Activated CD8-positive, alpha-beta memory T cell treated with anti-CD3 and anti-CD28 coated beads for 48 hours (primary cell): ENCODE measurements at places on chromosomes 1 and 21.

DNA sequence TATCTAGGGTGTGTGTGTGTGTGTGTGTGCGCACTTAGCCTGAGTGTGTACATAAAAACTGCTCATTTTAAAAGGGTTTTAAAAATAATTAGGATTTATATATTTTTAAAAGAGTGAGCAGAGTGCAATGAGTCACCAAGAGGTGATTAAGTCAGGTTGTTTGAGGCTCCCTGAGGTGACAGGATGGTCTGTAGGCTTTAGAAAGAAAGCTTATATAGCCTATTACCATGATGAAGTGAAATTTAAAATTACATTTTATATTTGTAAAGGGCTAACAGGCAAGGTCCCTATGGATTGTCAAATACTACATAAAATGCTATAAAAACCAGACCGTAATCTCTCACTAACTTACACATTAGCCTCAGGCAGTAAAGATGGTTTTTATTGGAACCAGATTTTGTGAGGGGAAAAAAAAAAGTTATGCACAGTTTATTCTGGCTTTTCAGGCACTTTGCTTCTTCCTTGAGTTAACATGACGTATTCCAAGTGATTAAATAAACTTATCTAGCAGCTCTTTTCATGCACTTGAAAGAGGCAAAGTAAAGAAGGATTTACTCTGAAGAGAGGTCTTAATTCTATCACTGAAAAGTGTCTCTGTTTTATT lies 711.7 kb upstream of the PTBP2 start:
- DNase-seq = no peak

- no peak for DNase-seq
Observed at GRCh38 chr1:219528633-219529032, 84.3 kb downstream of the ZC3H11B start.

GRCh38 chr1:67044631-67045270 lies 9.2 kb downstream of the SLC35D1 start:
- no peak for DNase-seq

GRCh38 chr21:38032082-38032801 lies 116.0 kb upstream of the KCNJ6 start:
- DNase-seq = no peak

- peak; percentile 47 for DNase-seq
Observed at GRCh38 chr1:20184997-20185833, 681 bp upstream of the UBXN10 start.

DNA sequence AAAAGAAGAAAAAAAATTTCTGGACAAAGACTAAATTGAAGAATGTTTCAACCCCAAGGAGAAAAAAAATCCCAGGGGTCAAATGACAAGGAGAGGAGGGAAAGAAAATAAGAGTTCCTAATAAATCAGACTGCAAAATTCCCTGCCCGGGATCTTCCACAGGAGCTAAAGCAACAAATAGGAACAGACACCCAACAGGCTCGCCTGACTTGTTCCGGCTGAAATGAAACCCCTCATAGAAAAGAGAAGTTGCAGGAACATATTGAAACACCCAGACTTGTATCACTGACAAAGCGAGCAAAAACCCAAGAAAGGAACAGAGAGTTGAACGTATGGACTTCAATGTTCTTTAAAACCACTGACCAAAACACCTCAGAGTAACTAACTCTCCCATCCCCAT lies 123.0 kb downstream of the TIAM1 start:
- no peak for DNase-seq

DNA sequence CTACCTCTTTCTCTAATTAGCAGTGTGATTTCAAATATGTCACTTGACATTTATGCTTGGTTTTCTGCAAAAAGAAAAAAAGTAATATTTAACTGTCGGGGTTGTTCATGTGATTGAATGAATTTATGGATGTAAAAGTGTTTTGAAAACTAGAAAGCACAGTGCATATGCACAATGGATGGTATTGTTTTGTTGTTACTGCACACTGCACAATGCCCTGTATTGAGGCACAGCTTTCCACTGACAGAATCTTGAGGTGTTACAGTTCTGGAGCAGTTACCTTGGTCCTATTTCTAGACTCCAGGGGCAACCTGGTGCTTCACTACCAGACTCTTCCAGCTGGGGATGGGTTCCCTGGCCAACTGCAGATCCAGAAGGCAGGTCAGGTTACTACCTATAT lies 116.8 kb upstream of the L1TD1 start:
- DNase-seq = no peak

DNA sequence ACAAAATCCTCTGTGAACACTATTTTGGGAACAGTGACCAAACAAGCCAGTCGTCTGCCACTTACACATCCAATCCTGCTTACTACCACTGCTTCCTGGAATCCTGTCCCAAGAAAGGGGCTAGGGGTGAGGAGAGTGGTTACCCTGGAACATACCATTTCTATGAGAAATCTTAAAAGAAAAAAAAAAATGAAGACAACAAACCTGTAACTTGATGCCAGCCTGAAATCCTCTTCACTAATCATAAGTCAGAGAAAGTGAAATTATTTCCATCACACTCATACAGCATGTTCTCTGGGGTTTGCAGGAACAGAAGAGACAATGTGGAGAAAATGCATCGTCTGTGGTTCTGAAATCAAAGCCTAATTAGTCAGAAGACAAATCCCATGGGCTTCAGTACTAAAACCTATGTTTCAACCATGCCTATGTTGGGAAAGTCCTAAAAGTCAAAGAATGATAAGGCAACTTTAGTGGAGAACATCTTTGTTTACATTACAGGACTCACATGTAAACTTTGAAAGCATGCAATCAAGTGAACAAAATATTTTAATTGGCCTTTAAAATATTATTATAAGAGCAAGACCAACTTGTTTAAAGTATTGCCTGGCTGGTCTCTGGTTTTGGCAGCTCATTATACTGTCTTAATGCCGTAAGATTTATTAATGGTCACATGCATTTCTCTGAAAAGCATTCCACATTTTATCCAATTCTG lies 220.7 kb downstream of the LTN1 start:
- DNase-seq = no peak

DNA sequence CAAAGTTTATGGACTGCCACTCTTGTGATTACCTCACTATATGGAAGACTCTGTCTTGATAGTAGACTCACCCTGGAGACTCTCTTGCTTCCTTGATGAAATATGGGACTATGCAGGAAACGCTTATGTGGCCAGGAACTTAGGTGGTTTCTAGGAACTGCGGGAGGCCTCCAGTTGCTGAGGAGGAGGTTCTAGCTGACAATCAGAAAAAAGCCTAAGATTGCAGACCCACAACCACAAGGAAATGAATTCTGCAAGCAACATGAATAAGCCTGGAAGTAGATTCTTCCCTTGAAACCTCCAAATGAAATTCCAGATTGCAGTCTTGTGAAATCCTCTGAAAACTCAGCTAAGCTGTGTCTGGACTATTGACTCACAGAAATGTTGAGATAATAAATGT lies 88.9 kb upstream of the COL11A1 start:
- no peak for DNase-seq

GRCh38 chr1:149846042-149846441 lies 53.3 kb upstream of the BOLA1 start:
- DNase-seq = no peak

DNA sequence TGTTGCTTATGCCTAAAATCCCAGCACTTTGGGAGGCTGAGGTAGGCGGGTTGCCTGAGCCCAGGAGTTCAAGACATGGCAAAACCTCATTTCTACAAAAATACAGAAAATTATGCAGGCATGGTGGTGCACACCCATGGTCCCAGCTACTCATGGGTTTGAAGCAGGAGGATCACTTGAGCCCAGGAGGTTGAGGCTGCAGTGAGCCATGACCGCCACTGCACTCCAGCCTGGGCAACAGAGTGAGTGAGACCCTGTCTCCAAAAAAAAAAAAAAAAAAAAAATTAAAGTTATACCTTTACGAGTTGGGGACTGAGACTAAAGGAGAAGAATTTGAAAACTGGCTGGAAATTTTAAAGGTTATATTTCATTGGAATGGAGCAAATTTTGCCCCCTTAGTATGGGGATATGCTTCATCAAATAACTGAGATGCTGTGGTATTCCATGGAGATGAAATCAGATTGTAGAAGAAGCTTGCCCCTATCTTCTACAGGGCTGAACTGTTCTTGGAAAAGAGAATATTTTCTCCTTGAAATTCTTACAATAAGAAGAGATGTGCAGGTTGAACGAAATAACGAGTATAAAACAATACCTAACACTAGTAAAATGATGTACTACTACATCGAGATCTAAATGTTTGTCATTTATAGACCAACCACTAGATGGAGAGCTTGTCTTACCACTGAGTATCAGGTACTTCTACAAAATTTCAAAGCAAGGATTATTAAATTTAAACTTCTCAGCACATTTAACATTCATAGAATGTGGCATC lies 34.9 kb upstream of the SCYL3 start:
- DNase-seq = no peak

DNA sequence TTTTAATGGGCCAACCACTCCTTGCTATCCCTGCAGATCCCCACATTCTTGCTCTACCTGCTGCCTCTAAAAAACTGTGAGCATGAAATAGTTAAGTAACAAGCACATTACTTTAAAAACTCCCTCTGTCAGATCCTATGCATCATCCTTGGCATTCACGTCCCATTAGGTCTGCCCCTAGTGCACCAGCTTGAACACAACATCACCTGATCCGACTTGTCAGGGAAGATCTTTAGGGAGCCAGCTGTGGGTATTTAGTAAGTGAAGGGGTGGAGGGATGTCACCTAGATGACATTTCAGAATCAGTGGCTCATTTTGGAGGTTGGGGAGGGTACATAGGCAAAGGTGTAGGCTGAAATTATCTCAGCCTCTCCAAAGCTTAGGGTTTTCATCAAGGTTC lies 33.5 kb downstream of the RXRG start:
- no peak for DNase-seq

DNA sequence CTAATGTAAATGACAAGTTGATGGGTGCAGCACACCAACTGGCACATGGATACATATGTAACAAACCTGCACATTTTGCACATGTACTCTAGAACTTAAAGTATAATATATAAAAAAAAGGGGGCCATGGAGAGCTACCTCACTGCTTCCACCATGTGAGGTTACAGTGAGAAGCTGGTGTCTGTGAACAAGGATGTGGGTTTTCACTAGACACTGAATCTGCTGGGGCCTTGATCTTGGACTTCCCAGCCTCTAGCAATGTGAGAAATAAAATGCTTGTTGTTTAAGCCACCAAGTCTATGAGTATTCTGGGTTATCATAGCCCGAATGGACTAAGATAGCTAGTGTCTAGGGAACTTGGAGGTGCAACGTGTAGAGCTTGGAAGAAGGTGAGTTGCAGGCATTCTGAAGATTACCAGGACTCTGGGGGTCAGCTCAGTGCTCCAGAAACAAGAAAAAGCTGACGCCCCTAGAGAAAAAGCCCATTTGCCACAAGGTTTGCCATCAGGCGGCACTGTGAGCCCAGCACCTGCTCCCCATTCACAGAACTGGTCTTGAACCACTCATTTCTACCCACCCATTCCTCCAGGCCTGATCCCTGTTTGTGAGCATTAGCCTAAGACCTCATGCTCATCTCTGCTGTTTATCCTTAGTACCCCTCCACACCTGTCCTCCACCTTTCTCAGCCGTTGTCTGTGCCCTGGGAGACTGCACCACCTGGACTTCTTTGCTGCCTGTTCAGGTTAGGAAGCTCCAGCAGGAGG lies 15.1 kb upstream of the FYB2 start:
- no peak for DNase-seq

DNA sequence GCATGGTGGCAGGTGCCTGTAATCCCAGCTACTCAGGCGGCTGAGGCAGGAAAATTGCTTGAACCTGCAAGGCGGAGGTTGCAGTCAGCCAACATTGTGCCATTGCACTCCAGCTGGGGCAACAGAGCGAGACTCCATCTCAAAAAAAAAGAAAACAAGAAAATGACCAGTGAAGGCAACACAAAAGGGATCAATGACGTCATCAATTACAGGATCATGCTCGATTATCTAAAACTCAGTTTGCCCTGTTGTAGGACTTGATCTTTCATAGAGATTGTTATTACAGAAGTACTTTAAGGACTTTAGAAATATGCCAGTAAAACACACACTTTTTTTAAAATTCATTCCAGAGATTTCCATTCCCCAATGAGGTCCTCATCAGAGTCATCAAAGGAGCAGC lies 147.8 kb downstream of the ETS2 start:
- no peak for DNase-seq

DNA sequence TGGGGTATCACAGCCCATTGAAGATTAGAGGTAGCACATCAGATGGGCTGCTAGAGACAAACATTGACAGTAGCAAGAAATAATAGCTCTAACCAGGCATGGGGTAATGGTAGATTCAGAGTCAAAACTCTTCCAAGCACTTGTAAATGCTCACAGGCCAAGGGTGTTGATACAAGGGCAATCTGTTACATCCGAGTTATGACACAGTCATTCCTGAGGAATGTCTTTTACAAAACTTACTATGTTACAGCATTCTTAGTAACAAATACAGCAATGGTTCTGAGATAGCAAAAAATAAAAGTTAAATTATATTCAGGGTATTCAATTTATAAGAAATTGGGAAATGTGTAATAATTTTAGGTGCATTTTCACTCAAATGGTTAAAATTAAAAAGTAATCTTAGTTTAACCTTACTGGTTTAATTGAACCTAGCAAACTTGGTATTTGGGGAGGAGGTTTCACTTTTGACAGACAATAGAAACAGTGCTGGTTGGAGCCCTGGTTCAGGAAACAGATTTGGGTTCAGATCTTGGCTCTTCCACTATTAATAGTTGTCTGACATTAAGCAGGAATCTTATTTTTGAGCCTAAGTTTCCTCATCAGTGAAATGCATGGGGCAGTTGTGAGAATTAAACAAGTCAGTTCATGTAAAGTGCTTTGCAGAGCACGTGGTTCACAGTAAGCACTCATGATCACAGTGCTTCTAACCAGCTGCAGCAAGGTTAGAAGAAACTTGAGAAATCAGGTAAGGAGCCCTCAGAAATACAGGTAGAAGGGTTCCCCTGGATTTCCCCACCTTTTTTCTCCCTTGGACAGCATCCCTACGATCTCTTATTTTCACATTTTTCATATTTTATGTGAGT lies 4.4 kb downstream of the ST3GAL3 start:
- DNase-seq = no peak

GRCh38 chr1:60825593-60825992 lies 256.8 kb upstream of the NFIA start:
- no peak for DNase-seq

DNA sequence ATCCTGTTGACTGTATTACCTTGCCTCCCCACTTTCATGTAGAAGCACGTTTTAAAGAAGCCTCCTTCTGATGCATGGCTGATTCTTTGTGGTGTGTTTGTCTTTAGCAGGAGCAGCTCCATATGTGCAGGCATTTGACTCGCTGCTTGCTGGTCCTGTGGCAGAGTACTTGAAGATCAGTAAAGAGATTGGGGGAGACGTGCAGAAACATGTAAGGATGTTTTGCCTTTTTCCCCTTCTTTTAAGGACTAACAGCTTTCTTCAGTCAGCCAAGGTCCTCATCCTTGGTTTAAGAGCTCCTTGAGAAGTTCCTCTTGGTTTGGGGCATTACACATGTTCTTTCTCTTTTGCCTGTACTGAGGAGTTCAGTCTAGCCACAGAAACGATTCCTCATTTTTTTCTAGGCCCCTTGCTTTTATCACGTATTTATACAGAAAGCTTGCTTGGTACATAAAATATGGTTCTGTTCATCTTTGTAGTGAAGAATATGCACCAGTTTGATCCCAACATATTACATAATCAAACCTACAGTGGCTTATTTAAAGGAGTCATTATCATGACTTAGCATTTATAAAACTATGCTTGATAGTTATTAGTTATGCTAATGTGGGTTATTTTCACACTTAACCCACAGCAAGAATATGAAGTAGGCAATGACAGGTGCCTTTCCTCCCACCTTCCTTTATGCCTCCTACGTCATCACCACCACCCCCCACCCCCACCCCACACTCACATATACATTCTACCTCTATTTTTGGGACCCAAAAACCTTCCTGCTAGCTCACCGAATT lies 19.6 kb downstream of the CAP1 start:
- DNase-seq = no peak

GRCh38 chr1:228920831-228921230 lies 185.6 kb downstream of the RHOU start:
- DNase-seq = no peak
